ENCODE measurements at places on chromosomes 5 and 9.

- DNase-seq, result no peak
Measured at GRCh38 chr9:121563881-121564460, 64.3 kb upstream of the GGTA1 start.

- no peak for DNase-seq
Measured at GRCh38 chr9:95903398-95903797, 27.9 kb downstream of the ERCC6L2 start.

DNA sequence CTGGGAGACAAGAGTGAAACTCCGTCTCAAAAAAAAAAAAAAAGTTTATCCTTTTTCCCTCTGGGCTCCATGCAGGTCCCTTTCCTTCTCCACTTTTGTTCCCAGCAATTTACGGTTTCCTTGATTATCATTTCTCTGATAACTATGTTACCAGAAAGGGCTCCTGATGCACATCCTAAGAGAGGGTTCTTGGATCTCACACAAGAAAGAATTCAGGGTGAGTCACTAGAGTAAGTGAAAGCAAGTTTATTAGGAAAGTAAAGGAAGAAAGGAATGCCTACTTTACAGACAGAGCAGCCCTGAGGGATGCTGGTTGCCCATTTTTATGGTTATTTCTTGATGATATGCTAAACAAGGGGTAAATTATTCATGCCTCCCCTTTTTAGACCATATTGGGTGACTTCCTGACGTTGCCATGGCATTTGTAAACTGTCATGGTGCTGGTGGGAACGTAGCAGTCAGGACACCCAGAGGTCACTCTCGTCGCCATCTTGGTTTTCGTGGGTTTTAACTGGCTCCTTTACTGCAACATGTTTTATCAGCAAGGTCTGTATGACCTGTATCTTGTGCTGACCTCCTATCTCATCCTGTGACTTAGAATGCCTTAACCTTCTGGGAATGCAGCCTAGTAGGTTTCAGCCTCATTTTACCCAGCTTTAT is 13.5 kb upstream of the MELK start:
- DNase-seq, result no peak

GRCh38 chr9:134340475-134341160 is 14.4 kb downstream of the RXRA start:
- no peak for DNase-seq

GRCh38 chr9:35274993-35275392 is 113.2 kb downstream of the UNC13B start:
- DNase-seq, result no peak

DNA sequence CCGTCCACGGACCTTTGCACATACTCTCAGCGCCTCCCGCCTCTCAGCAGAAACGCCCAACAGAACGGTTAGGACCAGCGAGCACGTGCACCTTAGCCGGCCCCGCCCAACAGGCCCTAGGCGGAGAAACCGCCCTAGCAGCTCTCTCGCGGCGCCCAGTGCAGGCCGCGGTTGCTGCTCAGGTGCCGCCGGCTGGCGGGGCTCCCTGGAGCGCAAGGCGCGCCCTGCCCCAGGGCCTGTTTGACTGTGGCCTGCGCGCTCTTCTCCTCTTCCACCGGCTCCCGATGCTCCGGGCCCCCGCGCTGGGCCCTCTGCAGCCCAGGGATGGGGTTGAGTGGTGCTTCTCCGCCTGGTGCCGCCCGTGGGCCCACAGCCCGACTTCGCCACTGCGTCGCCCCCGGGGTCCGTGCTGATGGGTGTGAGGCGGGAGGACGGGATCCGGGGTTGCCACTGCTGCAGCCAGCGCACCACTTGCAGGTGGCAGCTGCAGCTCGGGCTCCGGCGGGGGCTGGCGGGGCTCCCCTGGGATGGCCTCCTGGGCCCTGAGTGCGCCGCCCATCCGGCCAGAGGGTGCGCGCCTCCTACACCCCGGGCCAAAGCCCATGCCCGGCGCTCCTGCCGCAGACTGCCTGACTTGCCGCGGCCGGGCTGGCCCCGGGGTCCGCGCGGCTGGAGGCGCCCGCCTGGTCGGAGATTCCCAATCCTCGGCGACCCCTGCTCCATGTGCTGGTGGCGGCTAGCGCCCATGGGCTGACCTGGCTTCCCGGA is 1889.4 kb upstream of the CDH9 start:
- DNase-seq, result no peak

GRCh38 chr5:82384034-82384750 is 106.0 kb upstream of the RPS23 start:
- DNase-seq, result no peak

DNA sequence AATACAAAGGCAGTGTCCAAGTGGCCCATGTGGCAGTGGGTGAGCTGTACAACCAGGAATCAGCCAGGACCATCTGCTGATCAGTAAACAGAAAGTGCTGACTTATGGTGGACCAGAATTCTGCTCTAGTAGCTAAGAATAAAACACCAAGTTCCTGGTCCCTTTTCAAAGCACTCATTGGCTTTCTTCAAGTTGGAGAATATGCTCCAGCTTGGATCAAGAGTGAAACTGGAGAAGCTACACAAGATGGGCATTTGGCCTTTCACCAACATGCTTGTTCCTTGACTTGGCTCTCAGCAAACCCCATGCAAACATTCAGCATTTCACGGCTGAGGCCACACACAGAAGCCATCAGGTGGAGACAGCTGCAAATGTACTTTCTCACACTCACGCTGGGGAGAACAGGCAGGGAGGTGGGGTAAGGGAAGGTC is 32.1 kb downstream of the MARCHF3 start:
- no peak for DNase-seq

DNA sequence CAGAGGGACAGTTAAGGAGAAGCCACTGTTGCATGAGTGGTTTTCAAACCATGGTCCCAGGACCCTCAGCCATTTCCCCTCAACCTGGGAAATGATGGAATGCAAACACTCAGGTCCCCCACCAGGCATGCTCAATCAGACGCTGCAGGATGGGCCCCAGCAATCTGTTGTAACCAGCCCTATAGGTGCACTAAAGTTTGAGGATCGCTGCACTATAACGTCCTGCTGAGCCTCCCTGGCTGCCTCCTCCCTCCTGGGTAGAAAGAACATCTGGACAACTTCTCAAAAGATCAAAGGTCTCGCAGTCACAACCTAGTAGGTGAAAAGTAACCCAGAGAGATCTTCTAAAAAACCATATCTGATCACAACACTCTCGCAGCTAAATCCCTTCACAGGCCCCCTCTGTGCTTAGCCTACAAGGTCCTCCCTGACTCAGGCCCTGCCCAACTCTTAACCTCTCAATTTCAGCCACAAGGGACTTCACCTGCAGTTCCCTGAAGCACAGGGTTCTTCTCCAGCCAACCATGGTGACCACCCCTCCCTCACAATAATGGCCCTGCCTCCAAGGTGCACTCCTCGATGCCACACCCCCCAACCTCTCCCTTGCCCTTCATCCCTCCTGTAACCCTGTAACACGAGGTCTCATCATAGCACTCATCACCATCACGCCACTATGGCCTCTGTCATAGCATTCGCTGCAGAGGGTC is 3.5 kb downstream of the SHB start:
- DNase-seq, result no peak

- DNase-seq, result no peak
Measured at GRCh38 chr9:136303825-136304416, at the start of gene CCDC187. Gene CCDC187, minus strand, starts transcription at chr9:136304094. Its CDS starts 264 bp downstream, at chr9:136303830.

DNA sequence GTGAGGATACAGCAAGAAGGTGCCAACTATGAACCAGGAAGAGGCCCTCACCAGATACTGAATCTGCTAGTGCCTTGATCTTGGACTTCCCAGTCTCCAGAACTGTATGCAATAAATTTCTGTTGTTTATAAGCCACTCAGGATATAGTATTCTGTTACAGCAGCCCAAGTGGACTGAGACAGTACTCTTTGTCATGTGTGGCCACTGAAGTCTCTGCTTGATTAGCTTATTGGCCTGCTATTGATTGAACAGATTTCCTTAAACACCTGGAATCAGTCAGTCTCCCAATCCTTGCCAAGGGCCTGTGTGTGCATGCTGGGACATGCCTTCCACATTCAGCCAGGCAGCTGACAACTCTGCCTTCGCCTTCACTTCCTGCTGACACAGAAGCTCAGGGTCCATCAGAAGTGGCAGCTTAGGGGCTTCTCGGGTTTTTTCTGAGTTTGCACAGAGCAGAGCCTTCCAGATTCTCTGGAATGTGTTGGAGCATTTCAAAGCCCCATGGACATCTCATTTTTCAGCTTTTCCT is 13.7 kb upstream of the ROR2 start:
- no peak for DNase-seq

GRCh38 chr9:37954581-37954981 is 50.7 kb upstream of the SLC25A51 start:
- no peak for DNase-seq

DNA sequence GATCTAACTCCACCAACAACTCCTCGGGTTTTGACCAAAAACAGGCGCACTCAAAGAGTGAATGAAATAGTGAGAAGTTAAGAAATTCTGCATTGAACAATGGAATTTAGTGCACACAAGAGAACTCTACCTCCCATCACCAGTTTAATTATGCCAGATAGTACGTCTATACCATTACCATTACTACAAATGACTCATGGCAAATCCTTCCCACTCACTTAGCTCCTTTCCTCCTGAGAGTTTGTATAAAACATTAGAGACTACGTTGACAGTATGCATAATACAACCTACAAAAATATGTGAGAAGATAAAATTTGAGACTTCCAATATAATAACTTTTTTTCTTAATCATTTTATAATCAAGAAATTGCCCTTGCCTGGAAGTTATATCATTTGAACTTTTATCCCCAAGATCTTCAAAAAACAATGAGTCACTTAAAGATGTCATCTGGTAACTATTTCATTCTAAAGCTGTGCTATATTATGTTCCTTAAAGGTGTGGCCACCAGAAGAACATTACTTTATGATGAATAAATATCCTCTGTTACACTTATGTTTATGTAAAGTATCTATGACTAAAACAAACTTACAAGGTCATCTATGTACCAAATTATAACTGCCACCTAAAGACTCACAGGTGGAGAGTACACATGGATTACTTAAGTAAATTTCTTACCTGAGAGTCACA is 297.9 kb upstream of the PTGER4 start:
- no peak for DNase-seq

DNA sequence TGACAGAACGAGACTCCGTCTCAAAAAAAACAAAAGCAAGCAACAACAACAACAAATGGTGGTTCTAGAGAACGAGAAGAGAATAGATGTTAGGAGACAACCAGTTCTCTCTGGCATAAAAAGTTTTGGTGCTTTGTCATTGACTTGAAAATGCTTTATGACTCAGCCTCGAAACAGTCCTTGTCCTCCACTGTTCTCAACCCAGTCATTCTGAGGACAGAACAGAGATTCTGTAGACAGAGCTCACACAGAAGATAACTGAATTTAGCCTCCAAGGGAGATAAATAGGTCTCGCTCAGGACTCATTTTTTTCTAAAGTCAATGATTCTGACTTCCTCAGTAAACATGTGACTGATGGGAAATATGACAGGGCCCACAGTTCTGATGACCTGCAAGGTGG is 76.0 kb upstream of the FSTL4 start:
- no peak for DNase-seq

- DNase-seq, result no peak
Measured at GRCh38 chr5:2166979-2167377, 284.3 kb upstream of the IRX4 start.

DNA sequence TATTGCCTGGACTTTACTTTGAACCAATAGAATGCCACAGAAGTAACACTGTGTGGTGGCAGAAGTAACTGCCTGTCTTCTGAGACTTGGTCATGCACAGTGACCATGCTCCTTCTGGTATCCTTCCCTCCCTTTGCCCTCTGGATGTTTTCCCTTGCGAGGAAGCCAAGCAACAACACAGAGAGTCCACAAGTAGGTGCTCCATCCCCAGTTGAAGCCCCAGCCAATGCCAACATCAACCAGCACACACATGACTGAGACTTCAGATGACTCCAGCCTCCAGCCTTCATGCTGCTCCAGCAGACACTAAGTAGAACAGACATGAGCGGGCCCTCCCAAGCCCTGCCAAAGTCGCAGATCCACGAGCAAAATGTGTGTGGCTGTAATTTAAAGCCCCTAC is 129.6 kb downstream of the EPB41L4A start:
- DNase-seq, result no peak

Measured in caudate nucleus (tissue), 63 donors.